Cortex of kidney (tissue), 1 donor: ENCODE measurements at places on chromosomes 12 and 14.

GRCh38 chr14:93067088-93067487, 48.6 kb downstream of the ITPK1 start:
- no peak for DNase-seq

DNA sequence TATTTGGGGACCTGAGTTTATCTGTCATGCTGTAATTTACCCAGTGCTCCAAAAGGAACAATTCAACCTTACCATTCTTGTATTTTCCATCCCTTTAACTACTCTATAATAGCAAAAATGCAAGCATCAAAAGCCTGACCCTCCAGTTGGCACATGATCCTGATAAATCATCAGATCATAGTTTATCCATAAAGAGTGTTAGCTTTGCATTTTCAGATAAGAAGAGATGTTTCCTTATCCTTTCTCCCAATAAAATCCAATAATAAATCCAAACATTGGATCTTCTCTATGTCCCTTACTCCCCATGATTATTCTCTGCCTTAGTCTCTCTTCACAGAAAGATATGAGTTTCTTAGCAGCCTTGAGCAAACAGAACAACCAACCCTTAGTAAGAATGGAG, 134.9 kb downstream of the FSCB start:
- DNase-seq, result no peak

DNA sequence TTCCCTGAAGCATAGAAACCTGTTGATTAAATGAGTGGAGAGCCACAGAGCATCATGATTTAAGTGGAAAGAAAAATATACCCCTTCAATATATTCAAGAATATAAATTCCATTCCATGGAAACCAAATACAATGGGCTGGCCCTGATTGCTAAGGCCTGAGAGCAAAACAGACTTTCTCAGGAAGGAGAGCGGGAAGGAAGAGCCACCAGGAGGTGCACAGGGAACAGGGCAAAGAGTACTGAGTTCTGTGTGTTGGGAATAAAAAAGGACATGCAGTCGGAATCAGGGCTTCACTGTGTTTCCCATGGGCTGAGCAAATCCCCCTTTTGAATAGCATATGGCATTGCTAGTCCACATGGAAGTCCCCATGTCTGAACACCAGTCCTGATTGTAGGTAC, 69.7 kb upstream of the PLEKHG3 start:
- no peak for DNase-seq

GRCh38 chr12:94916663-94917062, 86.8 kb downstream of the NDUFA12 start:
- no peak for DNase-seq

- no peak for DNase-seq
Observed at GRCh38 chr12:53059434-53060063, 9.7 kb downstream of the TNS2 start.

DNA sequence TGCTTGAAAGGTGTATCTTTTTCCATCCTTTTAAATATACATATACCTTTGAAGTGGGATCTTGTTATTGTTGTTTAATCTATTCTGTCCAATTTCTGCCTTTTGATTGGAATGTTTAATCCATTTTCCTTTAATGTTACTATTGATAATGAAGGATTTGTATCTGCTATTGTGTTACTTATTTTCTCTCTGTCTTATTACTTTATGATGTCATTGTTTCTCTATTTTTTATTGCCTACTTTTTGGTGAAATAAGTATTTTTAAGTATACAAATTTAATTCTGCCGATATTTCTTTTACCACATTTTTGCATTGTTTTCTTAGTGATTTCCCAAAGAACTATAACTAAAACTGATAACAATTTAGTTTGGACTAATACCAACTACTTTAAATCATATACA, 121.8 kb downstream of the RASSF9 start:
- DNase-seq, result no peak

GRCh38 chr12:18676996-18677588, 60.7 kb downstream of the PLCZ1 start:
- no peak for DNase-seq

DNA sequence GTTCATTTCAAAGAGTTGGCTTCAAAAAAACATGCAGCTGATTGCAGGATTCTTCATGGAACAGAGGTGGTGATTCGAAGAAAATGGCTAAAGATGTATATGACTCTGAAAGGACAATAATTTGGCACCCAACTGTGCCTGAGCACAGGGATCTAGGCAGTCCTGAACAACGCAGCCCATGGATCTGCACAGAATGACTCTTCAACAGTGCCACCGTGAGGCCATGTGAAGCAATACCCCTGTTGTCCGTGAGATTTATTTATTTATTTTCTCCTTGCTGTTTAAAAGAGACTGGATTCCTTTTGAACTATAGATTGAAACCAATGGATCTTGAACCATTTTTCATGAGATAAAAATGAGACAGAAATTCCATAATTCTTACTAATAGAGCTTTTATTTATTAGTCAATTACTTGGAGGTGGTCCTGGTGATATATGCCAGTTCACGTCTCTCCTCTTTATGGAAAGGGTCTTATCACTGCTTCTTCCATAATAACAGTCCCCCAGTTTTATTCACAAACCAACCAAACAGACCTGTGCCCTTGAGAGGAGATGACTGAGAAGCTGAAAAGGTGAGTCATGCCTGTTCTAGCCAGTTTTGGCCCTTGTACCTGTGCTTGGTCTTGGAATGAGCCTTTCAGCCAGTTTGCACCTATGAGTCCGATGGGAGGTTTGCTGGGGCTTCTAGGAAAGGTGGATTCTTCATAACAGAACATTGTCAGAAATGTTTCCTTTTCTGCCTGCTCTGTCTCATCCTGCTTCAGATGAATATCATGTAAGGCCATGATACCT, 1598.3 kb downstream of the AACS start:
- DNase-seq, result no peak

GRCh38 chr12:106974511-106974910, 12.4 kb downstream of the MTERF2 start:
- DNase-seq, result no peak

DNA sequence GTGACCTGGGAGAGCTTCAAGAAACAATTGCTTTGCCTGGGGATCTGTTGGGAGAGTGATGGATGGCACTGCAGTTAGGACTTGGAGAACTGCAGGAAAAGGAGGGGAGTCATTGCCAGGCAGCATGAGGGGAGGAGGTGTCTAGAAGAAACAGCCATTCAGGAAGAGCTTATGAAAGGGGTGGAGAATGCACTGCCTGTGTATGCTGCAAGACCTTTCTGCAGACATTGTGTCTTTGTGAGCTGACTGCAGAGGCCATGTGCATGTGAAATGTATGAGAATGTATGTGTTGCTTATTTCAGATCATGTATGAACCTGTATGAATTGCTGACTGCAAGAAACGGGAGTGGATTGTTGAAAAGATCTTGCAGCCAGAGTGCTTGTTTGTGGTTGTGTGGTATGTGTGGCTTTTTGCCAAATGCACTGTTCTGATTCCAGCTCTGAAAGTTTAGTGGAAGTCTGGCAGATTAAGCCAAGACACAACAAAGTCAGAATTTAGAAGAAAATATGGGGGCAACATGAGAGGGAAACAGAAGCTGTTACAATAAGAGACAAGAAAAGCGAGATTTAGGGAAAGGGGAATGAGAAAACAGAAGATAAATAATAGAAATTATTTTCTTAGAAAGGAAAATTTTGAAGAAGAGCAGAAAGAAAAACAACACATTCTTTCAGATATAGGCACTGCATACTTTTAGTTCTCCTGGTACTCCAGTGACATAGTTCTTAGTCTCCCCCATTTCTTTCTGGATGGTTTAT, 9.8 kb upstream of the RIMKLB start:
- DNase-seq, result no peak

DNA sequence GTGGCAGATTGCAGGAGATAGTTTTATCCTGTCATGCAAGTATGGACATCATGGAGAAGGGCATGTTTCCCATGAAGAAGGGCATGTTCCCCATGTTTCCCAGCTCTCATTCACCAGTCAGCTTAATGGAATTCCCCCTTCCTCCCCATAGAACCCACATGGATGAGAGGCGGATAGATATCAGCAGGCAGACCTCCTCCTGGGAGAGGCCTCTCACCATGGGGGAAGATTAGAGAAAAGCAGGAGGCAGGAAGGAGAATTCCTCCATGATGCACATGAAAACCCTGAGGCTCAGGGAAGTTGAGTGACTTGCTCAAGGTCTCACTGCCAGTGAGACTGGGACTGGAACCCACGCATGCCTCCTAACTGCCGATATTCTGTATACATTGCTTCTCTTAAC, 92.9 kb upstream of the FOXN3 start:
- DNase-seq, result no peak

DNA sequence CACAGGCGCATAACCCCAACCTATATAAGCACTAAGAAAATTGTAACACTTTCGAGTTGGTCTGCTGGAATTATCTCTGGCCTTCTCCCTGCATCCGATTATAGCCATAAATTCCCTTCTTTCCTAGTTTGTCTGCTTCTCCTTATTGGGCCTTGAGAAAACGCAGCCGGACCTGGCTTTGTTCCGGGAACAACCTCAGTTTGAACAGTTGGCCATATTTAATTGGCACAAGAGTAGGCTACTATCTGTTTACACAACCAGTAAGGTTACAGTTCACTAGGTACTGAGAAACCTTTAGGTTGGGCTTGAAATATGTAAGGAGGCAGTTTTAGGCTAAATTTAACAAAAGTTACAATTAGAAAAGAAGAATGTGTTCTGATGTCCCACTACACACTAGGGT, 176.1 kb downstream of the IPO8 start:
- no peak for DNase-seq

DNA sequence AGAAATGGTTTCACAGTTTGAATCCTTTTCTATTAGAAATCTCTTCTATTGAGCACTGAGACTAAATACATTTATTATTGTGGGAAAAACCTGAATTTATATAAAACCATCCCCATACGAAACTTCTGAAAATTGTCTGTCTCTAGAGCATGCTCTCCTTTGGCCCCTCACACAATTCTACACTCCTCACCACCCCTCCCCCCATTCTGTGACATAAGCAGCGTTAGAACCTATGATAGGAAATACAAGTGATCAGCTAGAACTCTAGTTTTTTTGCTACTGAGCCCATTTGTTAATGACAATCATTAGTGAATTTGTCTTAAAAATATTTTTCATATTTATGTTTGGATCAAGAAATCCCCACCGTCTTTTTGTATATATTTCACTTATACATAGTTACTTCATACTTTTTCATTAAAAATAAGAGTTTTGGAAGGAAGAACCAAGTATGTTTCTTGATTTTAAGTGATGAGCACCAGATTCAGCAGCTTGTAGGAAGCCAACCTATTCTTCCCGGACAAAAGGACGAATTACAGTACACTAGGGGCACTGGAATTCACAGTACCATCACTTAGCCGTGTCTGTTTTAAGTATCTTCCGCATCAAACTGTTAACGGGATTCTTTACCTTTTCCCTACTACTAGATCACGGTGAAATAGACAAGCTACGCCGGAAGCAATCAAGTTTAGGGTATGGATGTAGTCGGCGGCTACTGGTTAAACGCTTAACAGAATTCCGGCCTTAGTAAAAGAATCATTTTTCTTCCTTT, 724 bp downstream of the GTSF1 start:
- DNase-seq, result no peak

GRCh38 chr14:23939607-23940326, 13.8 kb upstream of the DHRS4 start:
- no peak for DNase-seq

- no peak for DNase-seq
Observed at GRCh38 chr12:70971001-70971794, 50.7 kb upstream of the PTPRR start.

DNA sequence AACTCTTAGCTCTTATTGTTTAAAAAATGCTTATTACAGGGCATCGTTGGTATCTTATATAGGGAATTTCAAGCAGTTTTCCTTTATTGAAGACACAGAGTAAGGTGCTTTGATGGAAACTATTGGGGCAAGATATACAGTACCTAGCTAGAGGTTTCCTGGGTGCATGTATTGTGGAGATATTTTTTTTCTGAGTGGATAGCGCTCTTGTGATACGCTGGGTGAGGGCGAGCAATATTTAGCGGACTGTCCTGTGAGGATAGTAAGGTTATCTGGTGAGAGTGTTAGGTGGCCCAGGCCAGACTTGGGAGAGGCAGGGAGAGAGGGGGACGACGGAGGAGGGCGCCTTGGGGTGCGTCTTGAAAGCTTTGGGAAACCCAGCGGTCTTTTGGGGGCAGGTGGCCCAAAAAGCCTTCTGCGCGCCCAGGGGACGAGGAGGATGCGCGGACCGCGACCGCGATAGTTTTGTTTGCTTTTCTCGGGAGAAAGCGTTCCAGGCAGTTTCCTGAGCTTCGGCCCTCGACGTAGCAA, 596 bp upstream of the BICD1 start:
- no peak for DNase-seq

GRCh38 chr12:33654313-33654712, 214.7 kb upstream of the SYT10 start:
- DNase-seq, result no peak

GRCh38 chr12:19474147-19474546, 34.9 kb downstream of the AEBP2 start:
- no peak for DNase-seq

DNA sequence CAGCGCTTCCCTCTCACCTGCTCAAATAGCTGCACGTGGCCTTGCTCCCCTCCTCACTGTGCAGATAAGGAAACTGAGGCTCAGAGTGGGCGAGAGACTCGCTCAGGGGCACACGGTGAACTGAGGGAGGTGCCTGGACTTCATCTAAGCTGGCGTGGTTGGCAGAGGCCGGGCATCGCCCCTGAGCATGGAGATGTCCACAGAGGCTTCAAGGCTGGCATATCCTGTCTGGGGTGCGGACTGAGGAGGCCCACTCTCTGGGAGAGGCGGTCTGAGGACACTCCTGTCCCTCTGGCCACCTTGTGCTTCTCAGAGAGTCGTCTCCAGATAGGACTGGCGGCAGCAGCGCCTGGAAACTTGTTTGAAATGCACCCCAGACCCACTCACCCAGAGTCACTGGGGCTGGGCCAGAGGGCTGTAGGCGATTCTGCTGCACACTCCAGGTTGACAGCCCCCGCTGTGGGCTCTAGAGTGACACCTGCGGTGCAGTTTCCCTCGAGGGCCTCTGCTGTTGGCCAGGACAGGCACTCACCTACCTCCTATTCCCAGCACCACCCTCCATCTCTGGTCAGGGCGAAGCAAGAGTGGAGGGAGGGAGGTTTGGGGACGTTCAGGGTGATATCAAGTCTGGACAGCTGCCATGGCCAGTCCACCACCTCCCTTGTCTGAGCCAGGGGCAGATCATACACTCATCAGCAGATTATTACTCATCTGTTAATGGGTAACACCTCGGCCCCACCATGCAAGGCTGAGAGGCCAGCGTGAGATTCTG, 11.2 kb upstream of the LBHD2 start:
- DNase-seq, result no peak

- DNase-seq, result no peak
Observed at GRCh38 chr12:57452937-57453509, 2.1 kb upstream of the INHBE start.

GRCh38 chr14:68409387-68409786, 383.5 kb downstream of the ZFP36L1 start:
- no peak for DNase-seq

- DNase-seq, result no peak
Observed at GRCh38 chr14:104238424-104239184, 100.2 kb downstream of the KIF26A start.

- DNase-seq, result no peak
Observed at GRCh38 chr14:59595071-59595470, 18.5 kb upstream of the CCDC175 start.

GRCh38 chr14:65153101-65153500, 50.8 kb upstream of the MAX start:
- DNase-seq, result no peak

GRCh38 chr14:30355431-30355913, 203.5 kb upstream of the G2E3 start:
- no peak for DNase-seq
